H9 (cell line): ENCODE measurements at places on chromosomes 3 and 15.

GRCh38 chr3:71987089-71987735 lies 202.3 kb upstream of the PROK2 start:
- DNase-seq: peak; percentile 55

GRCh38 chr3:58612830-58613229 lies 35.6 kb upstream of the FAM107A start:
- no peak for DNase-seq

DNA sequence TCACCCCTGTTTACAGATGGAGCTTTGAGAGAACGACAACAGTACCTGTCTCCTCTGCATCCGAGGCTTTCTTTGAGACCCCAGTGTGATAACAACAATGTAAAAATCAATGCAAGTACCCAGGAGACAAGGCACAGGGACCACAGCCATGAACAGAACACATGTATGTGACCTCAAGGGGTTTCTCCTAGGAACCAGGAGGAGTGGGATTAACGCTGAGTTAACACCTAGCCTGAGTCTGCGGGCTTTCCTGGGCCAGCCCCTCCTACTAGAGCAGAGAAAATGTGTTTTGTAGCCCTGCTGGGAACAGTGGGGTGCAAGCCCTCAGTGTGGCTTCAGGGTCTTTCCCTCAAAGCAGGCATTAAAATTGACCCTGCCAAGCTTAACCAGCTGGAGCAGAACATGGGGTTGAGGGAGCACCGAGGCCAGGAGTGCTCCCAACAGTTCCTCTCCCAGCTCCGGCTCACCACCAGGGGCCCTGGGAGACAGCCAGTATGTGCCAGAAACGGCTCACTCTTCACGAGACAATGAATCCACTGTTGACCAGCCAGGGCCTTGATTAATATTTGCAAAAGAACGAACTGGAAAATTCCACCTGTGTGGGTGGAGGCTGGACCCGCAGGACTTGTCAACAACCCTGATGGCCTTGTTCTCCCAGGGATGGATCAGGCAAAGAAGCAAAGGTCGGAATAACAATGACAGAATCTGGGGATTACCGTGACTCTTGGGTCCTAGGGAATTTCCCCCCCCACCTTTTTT lies 3.6 kb downstream of the CHDH start:
- peak; percentile 41 for DNase-seq

GRCh38 chr15:63255489-63255990 lies 21.9 kb upstream of the APH1B start:
- DNase-seq: no peak

- no peak for DNase-seq
Observed at GRCh38 chr15:31350771-31351170, 24.1 kb downstream of the KLF13 start.

- no peak for DNase-seq
Observed at GRCh38 chr3:48018841-48019240, 2.6 kb upstream of the MAP4 start.
